ENCODE measurements at places on chromosomes 3 and 15.

GRCh38 chr3:72488738-72489035 is 359.6 kb downstream of the SHQ1 start:
- DNase-seq, result no peak

DNA sequence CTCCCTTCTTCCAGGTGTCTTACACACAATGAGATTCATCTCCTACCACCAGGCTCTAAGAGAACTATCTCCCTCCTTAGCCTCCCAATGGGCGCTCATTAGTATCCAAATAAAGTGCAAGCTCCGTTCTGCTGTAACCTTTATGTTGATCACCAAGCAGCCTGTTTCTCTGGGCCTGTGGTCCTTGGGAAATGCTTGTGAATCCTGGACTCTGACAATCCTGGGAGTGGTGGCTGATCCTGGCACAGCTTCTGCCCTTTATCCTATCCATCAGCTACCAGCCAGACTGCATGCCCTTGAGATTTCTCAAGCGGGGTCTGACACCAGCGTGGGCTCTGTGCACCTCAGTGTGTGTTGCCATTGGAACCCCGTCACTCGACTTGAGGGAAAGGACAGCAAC is 26.1 kb upstream of the USP3 start:
- no peak for DNase-seq

- DNase-seq, result no peak
These were observed 8.4 kb upstream of the ISL2 start for GRCh38 chr15:76328106-76328696.

GRCh38 chr15:60800299-60801072 is 321.5 kb upstream of the ICE2 start:
- no peak for DNase-seq

- no peak for DNase-seq
These were observed 63.1 kb upstream of the UBE3A start for GRCh38 chr15:25501828-25502446.

DNA sequence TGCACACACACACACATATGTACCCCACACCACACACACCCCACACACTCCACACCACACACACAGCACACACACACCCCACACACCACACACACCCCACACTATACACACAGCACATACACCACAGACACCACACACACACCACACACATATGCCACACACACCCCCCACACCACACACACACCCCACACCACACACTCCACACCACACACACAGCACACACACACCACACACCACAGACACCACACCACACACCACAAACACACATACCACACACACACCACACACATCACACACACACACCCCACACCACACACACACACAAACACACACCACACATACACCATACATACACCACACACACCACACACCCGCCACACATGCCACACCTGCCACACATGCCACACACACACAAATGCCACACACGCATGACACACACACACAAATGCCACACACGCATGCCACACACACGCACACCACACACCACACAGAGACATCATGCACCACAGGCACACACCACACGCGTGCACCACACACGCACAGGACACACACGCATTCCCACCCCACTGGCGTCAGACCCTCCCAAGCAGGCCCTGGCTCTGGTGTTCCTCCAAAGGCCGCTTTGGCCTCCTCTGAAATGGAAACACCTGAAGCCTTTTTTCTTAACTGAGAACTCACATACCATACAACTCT is 15.7 kb downstream of the CHST13 start:
- peak; percentile 28 for DNase-seq

DNA sequence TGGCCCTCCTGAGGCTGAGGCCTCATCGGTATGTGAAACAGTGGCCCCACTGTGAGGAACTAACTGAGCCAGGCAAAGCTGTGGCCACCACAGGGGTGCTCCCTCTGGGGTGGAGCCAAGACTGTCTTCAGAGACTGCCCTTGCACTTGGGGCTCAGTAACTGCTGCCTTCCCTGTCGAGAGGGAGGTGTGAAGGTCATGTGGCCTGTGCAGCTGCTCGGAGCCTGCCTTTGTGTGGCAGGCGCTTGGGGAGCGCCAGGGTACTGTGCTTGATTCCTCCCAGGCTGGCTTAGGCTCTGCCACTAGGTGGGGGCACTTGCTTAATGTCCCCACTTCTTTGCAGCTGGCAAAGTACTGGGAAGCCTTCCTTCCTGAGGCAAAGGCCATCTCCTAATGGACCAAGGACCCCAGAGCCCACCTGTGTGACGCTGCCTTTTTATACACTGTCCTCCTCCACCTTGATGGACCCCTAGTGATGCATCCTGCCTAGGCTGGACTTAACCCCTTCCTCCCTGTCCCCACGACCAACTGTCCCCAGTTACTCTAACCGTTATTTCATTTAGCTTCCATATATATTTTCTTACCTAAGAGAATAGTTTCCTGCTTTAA is 14.2 kb upstream of the SNX22 start:
- DNase-seq, result no peak

- no peak for DNase-seq
These were observed 37.6 kb upstream of the WNT5A start for GRCh38 chr3:55524565-55525244.

- DNase-seq, result no peak
These were observed 101.0 kb downstream of the ATP10A start for GRCh38 chr15:25761971-25762662.

DNA sequence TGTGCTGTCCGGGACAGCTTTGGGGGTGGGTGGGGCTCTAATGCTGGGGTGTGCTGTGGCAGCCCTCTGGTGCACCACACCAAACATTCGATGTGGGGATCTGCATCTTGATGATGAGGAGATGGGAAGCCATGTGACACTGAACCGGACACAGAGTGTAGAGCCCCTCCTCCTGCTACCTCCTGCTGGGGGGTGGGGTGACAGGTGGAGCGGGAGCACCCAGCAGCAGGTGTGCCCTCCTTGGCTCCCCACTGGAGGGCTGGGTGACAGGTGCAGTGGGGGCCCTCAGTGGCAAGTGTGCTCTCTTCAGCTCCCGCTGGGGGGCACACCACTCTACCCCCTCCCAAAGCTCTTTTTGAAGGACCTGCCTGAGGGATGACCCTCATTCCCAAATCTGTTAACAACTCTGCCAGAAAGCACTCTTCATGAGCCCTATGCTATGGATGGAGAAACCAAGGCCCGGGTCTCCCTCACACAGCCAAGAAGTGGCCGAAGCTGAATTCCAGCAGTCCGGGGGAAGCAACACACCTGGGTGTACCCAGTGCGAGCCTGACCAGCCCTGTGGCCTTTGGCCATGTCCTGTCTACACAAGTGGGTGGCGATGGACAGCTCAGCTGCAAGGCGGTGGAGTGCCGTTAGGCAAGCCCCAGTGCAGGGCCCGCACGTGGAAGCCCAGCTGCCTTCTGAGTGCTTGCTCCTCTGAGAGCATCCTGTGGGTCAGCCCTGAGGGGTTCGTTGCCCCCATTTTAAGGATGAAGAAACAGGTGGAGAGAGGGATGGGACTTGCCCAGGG is 609 bp upstream of the UROC1 start:
- peak; percentile 41 for DNase-seq

GRCh38 chr3:126658584-126658983 is 3.7 kb upstream of the TXNRD3 start:
- DNase-seq, result no peak

DNA sequence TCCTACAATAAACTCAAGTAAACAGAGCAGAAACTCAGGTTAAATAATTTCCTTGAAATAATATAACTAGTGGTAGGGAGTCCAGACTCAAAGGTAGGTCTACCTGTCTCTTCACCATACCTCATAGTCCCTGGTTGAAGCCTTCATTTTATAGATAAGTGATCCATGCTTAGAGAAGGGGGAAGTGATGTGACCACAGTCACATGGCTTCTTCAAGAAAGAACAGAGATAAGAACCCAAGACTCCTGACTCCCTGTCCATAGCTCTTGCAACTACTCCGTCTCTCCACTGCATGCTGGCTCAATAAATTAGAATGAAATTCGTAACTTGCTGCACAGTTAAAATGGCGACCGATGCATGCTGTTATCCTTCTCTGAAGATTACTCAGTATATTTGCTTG is 11.0 kb upstream of the C15orf61 start:
- DNase-seq, result no peak

DNA sequence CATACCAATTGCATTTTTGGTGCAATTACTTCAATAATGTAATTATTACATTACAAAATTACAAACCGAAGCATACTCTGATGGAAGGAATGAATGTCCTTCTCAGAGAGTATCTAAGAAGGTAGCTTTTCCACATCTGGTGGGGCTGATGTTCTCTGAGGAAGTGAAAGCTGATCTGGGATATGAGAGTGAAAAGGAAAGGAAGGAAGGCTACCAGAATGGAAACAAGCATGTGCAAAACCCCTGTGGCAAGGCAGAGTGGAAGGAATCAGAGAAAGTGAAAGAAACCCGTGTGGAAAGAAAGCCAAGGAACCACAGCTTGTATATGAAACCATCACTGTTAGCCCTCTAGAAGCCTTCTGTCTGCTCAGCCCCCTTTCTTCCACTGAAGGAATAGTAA is 35.3 kb upstream of the GOLGA8A start:
- DNase-seq, result no peak

GRCh38 chr3:57989646-57990045 is 18.6 kb upstream of the FLNB start:
- no peak for DNase-seq

- DNase-seq, result no peak
These were observed 11.8 kb downstream of the CAPN7 start for GRCh38 chr3:15217841-15218267.

GRCh38 chr3:69058180-69058946 is 6.2 kb upstream of the TMF1 start:
- DNase-seq, result no peak

GRCh38 chr3:114464548-114464947 is 170.7 kb downstream of the TIGIT start:
- no peak for DNase-seq

GRCh38 chr3:181935915-181936314 is 224.2 kb downstream of the SOX2 start:
- no peak for DNase-seq
